SJCRH30 (cell line): ENCODE measurements at places on chromosomes 16 and 17. TPM values are rescaled to one million over a fixed set of nuclear protein-coding genes. Genes with fewer than 3 reads are reported as not detected.
A peak's percentile ranks its signal among the peaks of the same experiment; 100 is the strongest.

DNA sequence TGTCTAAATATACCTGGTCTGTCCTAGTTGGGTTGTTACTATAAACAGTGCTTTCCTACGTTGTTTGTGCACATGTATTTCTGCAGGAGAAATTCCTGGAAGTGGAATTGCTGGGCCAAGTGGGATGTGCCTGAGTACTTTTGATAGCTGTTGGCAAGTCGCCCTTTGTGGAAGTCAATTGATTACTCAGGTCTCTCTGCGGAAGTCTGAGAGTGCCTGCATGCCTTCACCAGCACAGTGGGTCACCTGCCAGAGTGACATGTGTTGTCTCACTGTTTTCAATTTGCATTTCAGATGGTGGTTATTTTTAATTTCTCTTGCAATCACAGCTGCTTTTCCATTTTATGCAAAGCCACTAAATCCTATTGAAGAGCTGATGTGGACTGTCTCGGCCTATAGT lies 2.3 kb upstream of the MVD start:
- no peak for DNase-seq

DNA sequence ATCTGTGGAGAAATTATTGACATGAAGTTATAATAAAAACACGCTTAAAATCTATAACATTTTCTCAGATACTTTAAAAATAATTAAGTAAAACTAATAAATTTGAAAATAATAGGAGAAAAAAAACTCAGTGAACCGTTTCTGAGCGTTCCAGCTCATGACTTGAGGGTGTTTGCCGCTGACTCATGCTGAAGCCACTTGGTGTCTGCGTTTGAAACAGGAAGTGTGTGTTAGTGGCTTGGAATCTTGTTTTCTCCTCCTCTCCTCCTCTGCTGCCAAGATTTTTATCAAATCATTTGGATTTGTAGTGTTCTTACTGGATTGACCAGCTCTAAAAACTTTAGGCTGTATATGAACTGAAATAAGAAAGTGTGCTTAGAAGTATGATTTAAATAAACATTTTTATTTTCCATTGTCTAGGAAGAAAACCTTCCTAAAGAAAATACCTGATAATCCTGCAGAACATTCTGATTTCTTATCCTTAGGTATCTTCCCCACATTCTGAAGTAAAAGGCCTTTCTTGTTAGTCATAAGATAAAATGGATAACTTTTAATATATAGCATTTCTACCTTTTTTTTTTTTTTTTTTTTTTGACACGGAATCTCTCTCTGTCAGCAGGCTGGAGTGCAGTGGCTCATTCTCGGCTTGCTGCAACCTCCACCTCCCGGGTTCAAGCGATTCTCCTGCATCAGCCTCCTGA lies 30.8 kb downstream of the USP10 start:
- peak; percentile 52 for DNase-seq

DNA sequence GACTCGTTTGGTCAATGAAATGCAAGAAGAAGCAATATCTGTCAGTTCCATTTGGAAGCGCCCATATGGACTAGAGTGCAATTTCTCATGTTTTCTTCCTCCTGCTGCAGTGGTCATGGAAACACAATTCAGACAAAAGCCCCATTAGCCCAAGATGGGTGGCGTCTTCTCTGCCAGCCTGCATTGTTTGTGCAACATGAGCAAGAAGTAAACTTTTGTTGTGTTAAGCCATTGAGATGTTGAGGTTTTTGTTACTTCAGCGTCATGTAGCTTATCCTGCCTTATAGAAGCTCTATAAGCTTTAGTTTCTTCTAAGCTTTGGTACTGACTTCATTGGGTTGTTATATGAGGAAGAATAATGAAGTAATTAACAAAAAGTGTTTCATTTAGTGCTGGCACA lies 137.4 kb downstream of the NPIPB5 start:
- DNase-seq: no peak

DNA sequence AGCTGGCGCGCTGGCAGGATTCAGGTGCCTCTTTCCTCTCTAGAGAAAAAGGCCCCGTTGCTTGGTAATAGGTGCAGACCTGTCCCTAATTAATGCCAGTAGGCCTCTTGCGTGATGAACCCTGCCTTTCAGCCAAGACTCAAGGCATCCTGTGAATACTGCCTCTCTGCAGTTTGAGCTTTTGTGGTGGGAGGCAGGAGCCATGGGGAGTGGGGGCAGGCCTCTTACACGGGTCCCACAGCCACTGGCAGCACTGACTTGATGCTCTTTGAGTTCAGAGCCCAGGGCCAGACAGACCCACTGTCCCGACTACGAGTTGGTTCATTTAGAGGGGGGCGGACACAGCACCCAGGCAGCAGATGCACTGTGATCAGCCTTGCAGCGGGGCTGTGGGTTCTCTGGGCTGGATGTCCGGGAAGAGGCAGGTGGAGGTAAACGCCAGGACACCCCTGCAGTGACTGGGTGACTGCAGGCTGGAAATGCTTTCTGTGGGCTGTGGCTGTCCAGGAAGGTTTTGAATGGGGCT lies 237.0 kb downstream of the SEC14L1 start:
- no peak for DNase-seq

- DNase-seq: no peak
These were observed 389.2 kb upstream of the SALL1 start for GRCh38 chr16:51540259-51540658.

DNA sequence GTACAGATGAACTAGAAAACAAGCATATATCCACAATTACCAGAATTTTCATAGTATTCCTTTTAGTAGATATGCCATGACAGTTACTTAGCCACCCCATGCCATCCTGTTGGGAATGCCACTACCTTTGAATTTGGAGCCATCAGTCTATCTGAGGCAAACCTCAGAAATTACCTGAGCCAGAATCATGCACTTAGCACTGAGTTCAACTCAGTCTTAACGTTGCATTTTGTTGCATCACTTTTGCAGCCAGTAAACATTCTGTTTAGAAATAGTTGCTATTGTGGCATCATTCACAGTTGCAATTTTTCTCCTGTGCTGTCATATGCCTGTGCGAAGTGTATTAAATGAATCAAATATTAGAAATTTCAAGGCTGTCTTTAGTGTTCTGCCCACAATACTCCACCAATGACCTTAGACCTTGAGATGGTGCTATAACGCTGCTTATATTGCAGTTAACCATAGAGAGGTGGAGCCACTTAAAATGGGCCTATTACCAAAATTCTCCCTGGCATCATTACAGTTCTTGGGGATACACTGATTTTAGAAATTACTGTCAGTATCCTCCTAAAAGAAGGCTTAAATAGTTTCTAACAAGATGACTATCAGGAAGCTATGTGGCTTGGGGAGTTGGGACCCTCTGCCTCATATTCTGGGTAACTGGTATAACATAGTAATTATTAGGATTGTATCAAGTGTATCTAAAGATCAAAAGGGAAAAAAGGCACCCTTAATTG lies 11.1 kb downstream of the PTRH2 start:
- DNase-seq: no peak

- DNase-seq: no peak
These were observed 172.5 kb downstream of the ZFHX3 start for GRCh38 chr16:72875291-72876031.

DNA sequence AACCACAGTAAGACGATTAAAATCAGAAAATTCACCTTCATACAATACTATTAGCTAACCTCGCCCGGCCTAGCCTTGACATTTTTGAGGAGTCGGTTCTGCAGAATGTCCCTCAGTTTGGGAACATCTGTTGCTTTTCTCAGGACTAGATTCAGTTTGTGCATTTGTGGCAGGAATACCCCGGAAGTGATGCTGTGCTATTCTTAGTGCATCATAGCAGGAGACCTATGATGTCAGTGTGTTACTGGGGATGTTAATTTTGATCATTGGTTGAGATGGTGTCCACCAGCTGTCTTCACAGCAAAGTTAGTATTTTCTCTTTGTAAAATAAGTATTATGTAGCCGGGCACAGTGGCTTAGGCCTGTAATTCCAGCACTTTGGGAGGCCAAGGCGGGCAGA lies 21.5 kb upstream of the HELZ start:
- DNase-seq: peak; percentile 36

GRCh38 chr17:70552230-70552981 lies 383.1 kb downstream of the KCNJ2 start:
- peak; percentile 61 for DNase-seq

CNGB1 gene
- total RNA-seq: not detected in 2 replicates

AURKB gene
- total RNA-seq: 108 and 113 TPM in 2 replicates

KRTAP2-2 gene
- total RNA-seq: not detected in 2 replicates

HBQ1 gene
- total RNA-seq: not detected in 2 replicates

CXCL16 gene
- not detected in 2 replicates for total RNA-seq
